ENCODE measurements at places on chromosomes 2 and 18.
A peak's percentile ranks its signal among the peaks of the same experiment; 100 is the strongest.

GRCh38 chr2:204207866-204208265 lies 271.3 kb downstream of the ICOS start:
- H3K4me1 ChIP-seq: no peaks in the 10 kb centered on the region
- no peaks in the 10 kb centered on the region for H3K36me3 ChIP-seq
- no peak overlapping the region for H3K27ac ChIP-seq
- DNase-seq: no peak
- H3K4me3 ChIP-seq: no peak overlapping the region

DNA sequence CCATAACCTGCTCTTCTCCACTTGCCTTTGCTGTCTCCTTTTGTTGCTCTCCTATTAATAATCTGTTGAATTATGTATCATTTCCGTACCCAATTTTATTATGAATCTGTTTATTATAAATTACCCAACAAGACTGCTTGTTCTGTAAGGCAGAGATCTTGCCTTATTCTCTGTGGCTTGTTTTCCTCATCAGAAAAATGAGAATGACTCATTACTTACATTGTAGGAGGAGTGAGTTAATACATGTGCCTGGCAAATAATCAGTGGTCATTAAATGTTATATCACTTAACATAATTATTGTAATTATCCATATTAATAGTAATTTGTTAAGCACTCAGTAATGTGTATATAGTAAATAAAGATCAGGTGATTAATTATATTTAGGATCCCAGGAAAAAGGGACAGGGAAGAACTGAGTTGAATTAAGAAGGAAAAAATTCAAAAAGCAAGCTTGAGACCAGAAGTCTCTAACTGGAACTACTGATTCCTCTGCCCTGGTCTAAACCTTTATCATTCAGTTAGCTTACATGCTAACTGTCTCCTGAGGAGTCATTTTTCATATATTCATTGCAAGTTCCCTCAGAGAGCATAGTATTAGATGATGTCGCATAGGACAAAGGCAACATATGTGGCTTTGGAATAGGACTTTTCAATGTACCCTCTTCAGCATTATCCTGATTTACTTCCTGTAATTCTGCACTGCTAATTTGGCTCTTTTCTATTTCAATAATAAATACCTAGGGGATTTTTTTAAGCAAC lies 335.7 kb downstream of the GALNT13 start:
- no peaks in the 10 kb centered on the region for H3K27me3 ChIP-seq
- no peak overlapping the region for H3K27ac ChIP-seq

GRCh38 chr2:100924520-100925451 lies 77.3 kb upstream of the RPL31 start:
- H3K27me3 ChIP-seq: no peaks in the 10 kb centered on the region
- peak overlapping the region; percentile 61 for H3K27ac ChIP-seq
- H3K4me3 ChIP-seq: peak overlapping the region; percentile 24
- no peak for DNase-seq

GRCh38 chr2:195367809-195368208 lies 289.2 kb upstream of the SLC39A10 start:
- H3K27me3 ChIP-seq: no peaks in the 10 kb centered on the region
- H3K36me3 ChIP-seq: no peaks in the 10 kb centered on the region
- no peak overlapping the region for H3K27ac ChIP-seq
- H3K4me3 ChIP-seq: no peak overlapping the region
- no peak for DNase-seq
- H3K4me1 ChIP-seq: no peaks in the 10 kb centered on the region

DNA sequence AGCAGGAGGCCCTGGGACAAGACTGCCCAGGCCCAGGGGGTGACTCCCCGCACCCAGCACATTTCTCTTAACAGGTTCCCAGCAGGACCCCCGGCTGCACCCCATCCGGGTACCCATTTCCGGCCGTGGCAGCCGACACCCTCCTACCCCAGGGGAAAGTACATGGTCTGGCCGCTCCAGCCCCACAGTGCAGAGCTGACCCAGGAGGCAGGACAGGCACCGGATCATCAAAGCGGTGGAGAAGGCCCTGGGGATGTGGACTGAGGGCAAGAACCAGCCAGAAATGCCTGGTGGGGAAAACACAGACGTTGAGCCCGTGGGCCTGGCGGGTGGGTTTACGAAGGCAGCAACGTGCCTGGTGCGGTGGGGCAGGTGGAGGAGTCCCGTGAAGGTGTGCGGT lies 79.5 kb upstream of the GPC1 start:
- no peak overlapping the region for H3K27ac ChIP-seq
- H3K36me3 ChIP-seq: no peaks in the 10 kb centered on the region
- no peak overlapping the region for H3K4me3 ChIP-seq
- no peaks in the 10 kb centered on the region for H3K4me1 ChIP-seq

DNA sequence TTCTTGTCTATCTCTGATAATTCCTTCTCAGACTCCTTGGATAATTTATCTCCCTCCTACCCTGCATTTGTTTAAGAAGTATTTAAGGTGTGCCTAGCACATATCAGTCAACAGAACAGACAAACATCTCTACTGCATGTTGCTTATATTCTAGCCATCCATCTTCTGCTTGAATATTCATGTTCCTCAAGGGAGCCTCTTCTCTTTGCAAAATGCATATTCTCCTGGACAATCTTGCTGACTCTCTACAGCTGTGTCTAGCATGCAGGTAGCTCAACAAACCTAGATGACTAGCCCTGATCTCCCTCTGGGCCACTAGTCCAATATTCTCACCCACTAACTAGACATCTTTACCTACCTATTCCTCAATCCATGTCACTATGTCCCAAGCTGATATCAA lies 70.0 kb downstream of the AP1S3 start:
- H3K4me1 ChIP-seq: no peaks in the 10 kb centered on the region
- H3K36me3 ChIP-seq: no peaks in the 10 kb centered on the region
- H3K27ac ChIP-seq: no peak overlapping the region
- no peak for DNase-seq

GRCh38 chr2:230166557-230167170 lies 53.1 kb downstream of the SP110 start:
- H3K36me3 ChIP-seq: no peaks in the 10 kb centered on the region
- DNase-seq: no peak
- H3K4me3 ChIP-seq: no peak overlapping the region
- no peaks in the 10 kb centered on the region for H3K27me3 ChIP-seq
- no peaks in the 10 kb centered on the region for H3K4me1 ChIP-seq
- H3K27ac ChIP-seq: no peak overlapping the region

DNA sequence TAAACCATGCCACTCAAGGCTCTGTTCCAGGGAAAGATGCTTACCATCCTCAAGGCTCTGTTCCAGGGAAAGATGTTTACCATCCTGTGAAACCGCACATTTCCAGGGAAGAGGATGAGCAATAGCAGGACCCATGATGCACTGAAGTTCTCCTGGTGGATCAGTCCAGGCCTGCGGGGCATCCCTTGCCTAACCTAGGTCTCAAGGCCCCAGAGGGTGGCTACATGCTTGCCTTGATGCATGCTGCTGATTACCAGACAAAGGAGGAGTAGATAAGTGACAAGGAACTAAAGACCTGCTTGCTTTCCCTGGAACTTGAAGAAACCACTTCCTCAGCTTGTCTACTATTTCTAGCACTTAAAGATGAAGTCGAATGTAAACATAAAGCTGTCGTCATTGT lies 111.0 kb upstream of the LINC00305 start:
- no peak overlapping the region for H3K4me3 ChIP-seq
- H3K27ac ChIP-seq: no peak overlapping the region
- no peaks in the 10 kb centered on the region for H3K27me3 ChIP-seq
- no peaks in the 10 kb centered on the region for H3K36me3 ChIP-seq
- DNase-seq: no peak
- no peaks in the 10 kb centered on the region for H3K4me1 ChIP-seq

- no peaks in the 10 kb centered on the region for H3K27me3 ChIP-seq
- no peaks in the 10 kb centered on the region for H3K4me1 ChIP-seq
- no peak for DNase-seq
- no peak overlapping the region for H3K4me3 ChIP-seq
- H3K27ac ChIP-seq: peak overlapping the region; percentile 39
Measured at GRCh38 chr2:157173740-157174184, 83.7 kb upstream of the GALNT5 start.

GRCh38 chr18:56982766-56983165 lies 164.1 kb upstream of the BOD1L2 start:
- no peaks in the 10 kb centered on the region for H3K4me1 ChIP-seq
- no peaks in the 10 kb centered on the region for H3K27me3 ChIP-seq
- H3K36me3 ChIP-seq: no peaks in the 10 kb centered on the region
- H3K27ac ChIP-seq: no peak overlapping the region
- H3K4me3 ChIP-seq: no peak overlapping the region

DNA sequence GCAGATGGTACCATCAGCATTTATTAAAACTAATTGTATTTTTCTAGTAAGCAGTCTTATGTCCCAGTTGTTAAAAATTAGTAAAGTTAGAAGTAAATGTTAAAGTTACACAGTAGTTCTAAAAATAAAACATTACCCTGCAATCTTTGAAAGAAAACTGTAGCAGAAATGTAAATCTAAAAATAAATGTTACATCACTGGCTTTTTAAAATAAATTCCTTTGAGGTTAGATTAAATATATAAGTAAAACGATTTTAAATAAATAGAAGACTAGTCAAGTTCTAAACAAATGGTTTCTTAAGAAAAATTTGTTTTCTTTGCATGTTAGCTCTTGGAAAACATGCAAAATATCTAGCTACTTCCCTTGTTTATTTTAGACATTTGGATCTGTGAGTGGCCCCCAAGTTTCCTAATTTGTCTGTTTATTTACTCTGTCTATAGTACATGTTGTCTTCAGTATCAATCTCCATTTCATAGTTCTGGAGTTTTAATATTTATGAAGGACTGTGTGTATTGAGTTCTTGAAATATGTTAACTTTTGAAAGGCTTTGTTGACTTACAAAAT lies 58.2 kb downstream of the GLS start:
- no peaks in the 10 kb centered on the region for H3K27me3 ChIP-seq
- peaks cover 11% of the 10 kb centered on the region for H3K4me1 ChIP-seq
- no peak overlapping the region for H3K4me3 ChIP-seq
- H3K36me3 ChIP-seq: no peaks in the 10 kb centered on the region
- no peak for DNase-seq

DNA sequence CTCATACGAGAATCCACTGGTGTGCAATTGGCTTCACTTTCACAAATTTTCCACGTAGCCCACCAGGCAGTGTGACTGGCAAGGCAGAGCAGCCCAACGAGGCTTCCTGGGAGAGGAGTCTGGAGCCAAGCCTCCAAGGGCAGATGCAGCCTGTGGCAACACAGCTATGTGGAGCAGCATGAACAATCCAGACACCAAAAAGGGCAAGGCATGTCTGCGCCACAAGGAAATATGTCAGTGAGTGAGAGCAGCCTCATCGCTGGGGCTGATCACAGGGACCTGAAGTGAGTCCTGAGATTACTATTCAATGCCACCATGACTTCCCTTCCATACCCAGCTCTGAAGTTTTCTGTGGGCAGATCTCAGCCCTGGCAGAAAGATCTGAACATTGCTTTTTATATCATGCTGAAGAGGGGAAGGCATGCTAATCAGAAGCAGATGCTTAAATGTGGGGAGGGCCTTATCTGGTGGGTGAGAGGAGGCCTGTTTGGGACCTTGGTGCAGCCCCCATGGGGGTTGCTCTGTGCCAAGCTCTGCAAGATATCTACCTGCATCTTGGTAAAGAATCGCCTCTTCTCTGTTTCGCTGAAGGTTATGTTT lies 40.0 kb upstream of the PUM2 start:
- DNase-seq: no peak
- no peaks in the 10 kb centered on the region for H3K36me3 ChIP-seq
- no peak overlapping the region for H3K27ac ChIP-seq
- no peaks in the 10 kb centered on the region for H3K4me1 ChIP-seq

DNA sequence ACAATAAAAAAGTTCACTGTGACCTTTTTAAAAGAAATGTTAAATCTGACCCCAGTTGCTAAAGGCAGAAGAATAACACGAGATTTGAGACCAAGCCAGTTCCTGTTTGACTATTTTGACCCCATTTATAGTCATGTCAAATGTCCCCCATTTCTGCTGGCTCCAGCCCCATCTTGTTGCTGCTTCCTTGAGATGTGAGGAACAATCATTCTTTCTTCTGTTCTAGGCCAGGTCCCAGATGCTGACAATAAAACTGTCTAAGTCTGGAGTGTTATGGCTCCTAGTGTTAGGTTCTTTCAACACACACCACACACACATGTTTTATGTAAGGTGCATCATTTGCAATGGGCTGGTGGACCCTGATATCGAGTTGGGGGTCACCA lies 92.0 kb upstream of the CYP1B1 start:
- DNase-seq: no peak
- H3K4me1 ChIP-seq: no peaks in the 10 kb centered on the region
- H3K4me3 ChIP-seq: no peak overlapping the region
- no peaks in the 10 kb centered on the region for H3K36me3 ChIP-seq
- peak overlapping the region; percentile 70 for H3K27ac ChIP-seq

DNA sequence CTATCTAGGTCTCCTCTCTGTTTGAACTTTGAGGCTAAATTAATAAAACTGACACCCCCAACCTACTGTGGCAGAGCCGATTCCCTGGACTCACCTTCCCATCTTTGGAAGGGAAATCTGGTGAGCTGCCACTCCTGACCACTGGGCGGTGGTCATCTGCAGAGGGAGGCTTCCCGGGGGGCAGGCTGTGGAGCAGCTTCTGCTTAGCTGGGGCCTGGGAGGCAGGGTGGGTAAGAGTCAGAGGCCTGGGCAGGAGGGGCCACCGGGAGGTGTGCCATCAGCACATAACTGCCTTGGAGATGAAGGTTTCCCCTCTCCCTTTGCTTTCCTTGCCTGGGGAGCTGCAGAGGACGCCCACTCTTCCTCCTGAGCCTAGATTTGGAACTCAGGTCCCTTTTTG lies 2.3 kb upstream of the NPPC start:
- no peaks in the 10 kb centered on the region for H3K27me3 ChIP-seq
- DNase-seq: peak; percentile 48
- no peaks in the 10 kb centered on the region for H3K4me1 ChIP-seq

GRCh38 chr18:69897397-69898108 lies 50.1 kb downstream of the CD226 start:
- no peak overlapping the region for H3K4me3 ChIP-seq
- DNase-seq: no peak
- H3K36me3 ChIP-seq: no peaks in the 10 kb centered on the region
- no peaks in the 10 kb centered on the region for H3K4me1 ChIP-seq
- no peak overlapping the region for H3K27ac ChIP-seq
- no peaks in the 10 kb centered on the region for H3K27me3 ChIP-seq

- no peaks in the 10 kb centered on the region for H3K36me3 ChIP-seq
- H3K4me3 ChIP-seq: no peak overlapping the region
- no peak for DNase-seq
Measured at GRCh38 chr2:74887445-74887951, 53.6 kb downstream of the HK2 start.

- H3K4me1 ChIP-seq: no peaks in the 10 kb centered on the region
- no peaks in the 10 kb centered on the region for H3K27me3 ChIP-seq
- no peak overlapping the region for H3K27ac ChIP-seq
- no peak for DNase-seq
- H3K4me3 ChIP-seq: no peak overlapping the region
Measured at GRCh38 chr2:158366342-158366741, 90.2 kb downstream of the CCDC148 start.

- H3K27me3 ChIP-seq: no peaks in the 10 kb centered on the region
- DNase-seq: no peak
- no peak overlapping the region for H3K4me3 ChIP-seq
- no peaks in the 10 kb centered on the region for H3K4me1 ChIP-seq
- H3K36me3 ChIP-seq: no peaks in the 10 kb centered on the region
- H3K27ac ChIP-seq: no peak overlapping the region
Measured at GRCh38 chr18:50127516-50128210, 67.3 kb downstream of the MYO5B start.

All from breast epithelium (tissue), 4 donors.